Skin of body (tissue), 3 donors: ENCODE measurements at places on chromosomes 4 and X. TPM values are rescaled to one million over a fixed set of nuclear protein-coding genes. Genes with fewer than 3 reads are reported as not detected.

Gene TIGD4
- total RNA-seq = 0.99 TPM

Gene XAGE1A
- not detected for total RNA-seq

Gene TRPC3
- total RNA-seq = 3.1 TPM

Gene APLN
- total RNA-seq = 2.4 TPM

Gene ARHGAP24
- 78.8 TPM for total RNA-seq
